Spinal cord (tissue), 10 donors: ENCODE measurements at places on chromosomes 3 and 15. TPM values are rescaled to one million over a fixed set of nuclear protein-coding genes. Genes with fewer than 3 reads are reported as not detected.

- no peak for DNase-seq
Observed at GRCh38 chr15:92682741-92683510, 27.4 kb upstream of the FAM174B start.

Gene ARPIN
- 16.1 TPM for total RNA-seq

DNA sequence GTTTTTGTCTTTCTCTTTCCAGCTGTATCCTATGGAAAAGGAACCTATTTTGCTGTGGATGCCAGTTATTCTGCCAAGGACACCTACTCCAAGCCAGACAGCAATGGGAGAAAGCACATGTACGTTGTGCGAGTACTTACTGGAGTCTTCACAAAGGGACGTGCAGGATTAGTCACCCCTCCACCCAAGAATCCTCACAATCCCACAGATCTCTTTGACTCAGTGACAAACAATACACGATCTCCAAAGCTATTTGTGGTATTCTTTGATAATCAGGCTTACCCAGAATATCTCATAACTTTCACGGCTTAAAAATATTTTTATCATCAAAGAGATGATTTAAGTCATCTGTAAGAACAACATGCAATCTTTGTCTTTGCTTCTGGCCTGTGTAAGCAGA lies 44.9 kb upstream of the PARP14 start:
- DNase-seq = no peak

DNA sequence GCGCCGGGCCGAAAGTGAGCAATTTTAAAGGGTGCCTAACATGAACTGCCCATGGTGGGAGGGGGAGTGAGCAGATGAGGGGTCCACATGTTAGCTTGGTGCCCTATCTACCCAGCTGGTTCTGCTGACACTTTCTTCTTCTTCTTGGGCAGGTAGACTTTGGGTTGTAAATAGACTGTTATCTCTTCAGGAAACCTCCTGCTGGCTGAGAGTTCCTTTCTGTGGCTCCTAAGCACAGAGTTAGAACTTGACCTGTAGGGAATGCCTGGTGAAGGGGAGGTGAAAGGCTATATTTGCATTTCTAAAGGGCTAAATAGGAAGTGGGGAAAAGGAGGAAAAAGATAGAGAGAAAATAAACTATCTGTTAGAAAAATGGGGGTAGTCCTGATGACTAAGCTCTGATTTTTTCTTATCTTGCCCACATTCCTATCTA lies 521.4 kb upstream of the TGFBR2 start:
- DNase-seq = no peak

- DNase-seq = no peak
Observed at GRCh38 chr15:93029214-93029835, 59.7 kb downstream of the RGMA start.

DNA sequence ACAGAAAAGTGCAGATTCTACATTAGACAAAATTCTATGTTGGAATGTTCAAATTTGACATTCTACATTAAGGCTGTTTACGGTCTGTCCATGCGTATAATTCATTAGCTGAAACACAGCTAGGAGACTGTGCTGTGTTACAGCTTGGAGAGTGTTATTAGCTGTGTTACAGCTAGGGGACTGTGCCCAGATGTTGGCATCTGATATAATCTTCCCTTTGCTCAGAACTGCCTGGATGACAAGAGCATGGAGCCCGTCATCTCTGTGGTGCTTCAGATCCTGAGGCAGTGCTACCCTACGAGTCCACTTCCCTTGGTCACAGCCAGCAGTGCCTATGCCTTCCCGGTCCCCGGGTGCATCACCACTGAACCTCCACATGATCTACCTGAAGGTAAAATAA lies 177.0 kb downstream of the AGBL1 start:
- no peak for DNase-seq

DNA sequence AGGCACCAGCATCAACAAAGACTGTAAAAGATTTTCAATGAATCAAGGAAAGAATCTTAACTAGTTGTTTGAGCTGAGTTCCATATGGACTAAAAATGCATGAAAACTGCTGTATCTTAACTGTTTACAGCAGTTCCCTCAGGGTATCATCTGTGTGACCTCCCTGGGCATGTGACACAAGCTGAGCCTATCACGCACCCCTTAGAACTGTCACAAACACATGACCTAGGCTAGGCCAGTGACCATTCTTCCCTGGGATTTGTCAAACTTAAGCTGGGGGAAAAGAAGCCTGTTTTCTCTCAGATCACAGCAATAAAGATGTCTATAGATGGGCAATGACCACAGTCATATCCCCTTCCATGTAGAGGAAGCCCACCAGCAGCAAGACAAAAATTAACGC lies 35.7 kb downstream of the IGF2BP2 start:
- DNase-seq = no peak

Gene IQCF5
- not detected for total RNA-seq

DNA sequence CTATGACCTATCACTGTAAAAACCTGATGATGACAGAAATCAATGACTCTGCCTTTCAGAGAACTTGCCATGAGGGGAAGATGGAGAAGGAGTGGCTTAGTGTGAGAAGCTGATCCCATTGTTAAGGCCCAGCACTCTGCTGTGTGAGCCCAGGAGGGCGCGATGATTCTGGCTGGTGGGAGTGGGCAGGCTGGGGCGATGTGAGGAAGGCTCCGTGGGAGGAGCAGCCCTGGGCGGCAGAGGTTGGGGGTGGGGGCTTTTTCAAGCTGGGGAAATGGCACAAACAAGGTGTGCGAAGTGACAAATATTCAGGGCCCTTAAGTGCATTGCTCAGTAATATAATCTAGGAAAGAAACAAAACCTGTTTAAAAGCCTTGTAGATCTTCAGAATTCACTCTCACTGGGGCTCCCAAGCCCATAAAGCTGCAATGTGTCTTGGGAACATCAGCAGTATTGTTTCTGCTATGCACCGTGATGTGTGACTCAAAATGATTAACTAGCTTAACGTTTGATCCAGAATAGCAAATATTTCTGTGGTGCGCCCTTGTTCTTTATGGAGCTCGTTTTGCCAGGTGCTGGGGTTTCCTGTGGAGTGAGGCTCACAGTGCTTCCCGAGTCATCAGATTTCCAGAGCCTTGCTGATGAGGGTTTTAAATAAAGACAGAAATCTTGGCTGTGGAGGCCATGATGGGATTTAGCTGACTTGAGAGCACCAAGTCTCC lies 141.0 kb downstream of the CHDH start:
- DNase-seq = no peak

DNA sequence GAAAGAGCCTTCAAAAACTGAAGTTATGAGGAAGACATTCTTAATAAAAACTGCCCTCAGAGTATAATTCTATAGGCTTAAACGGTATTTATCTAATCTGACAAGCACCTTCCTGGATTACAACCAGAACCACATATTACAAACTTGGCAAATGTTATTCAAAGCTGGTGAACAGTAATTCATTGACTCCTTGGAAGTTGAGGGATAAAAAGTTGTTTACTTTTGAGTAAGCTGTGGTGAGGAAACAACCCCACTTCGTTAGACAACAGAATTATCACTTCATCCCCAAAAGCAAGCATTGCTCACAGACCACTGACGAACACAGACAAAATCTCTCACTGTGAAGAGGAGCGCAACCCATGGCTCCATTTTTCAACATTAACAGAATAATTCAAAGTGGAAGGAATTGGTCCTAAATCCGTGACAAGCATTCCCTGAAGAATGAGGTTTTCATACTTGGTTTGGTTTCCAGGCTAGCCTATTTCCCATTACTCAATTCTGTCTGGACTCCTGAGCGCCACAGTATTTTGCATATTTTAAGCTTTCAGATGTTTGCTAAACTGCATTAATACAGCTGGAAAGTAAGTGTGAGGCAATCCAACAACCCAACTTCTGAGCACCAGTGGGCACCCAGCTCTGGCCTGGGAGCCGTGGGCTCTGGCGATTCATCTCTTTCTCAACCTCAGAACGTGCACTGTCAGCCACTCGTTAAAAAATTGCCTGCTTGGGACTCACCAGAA lies 32.7 kb downstream of the LRIG1 start:
- no peak for DNase-seq

DNA sequence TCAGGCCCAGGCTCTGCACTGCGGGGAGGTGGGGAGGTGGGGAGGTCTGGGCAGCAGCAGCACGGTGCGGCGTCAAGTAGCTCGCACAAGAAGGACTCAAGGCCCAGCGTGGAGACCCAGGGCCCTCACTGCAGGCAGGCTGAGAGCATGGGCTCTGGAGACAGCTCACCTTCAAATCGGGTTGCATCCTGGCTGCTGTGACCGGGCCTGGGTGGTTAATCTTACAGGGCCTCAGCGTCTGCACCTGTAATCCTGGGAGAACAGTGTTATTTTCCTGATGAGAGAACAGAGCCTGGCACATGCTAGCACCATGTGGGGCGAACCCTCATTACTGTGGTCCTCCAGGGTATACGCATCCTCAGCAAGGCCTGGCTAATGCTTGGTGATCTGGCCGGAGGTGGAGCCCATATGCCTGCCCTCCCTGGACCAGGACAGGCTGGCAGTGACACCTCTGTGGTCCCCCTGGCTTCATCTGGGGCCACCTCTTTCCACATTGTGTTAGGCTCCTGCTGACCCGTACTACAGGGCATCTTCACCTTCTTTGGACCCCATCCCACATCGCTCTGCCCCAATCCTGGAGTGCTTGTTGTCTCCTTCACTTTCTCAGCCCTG lies 55.5 kb downstream of the RGMA start:
- no peak for DNase-seq

DNA sequence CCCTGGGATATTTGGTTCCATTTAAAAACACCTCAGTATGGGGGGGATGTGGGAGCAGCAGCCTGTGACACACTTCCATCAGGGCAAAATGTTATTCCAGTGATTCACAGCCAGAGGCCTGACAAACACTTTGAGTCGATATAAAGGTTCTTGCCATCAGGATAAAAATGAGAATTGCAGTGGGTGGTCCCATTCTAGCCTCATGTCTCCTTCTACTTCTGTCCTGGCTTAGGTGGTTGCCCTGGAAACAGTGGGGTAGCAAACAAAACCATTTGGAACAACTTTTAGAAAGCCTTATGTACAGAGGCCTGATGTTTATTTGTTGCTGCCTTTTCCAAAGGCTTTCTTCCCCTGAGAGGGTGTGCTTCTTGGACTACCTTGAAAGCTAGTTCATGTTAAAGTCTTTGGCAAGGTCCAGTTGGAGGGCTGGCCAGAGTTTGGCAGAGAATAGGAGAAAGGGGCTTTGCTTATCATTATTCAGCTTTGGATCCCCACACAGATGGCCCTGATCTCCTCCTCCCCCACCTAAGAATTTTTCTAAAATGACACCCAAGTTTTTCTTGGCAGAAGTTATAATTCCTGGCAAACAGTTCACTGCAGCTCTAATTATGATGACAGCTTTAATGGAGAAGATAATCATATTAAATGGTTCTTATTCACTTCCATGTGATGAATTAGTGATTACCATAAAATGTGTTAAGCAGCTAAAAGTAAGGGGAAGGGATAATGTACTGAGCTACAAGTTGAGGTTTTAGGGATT lies 84.2 kb upstream of the ZNF280D start:
- peak; percentile 85 for DNase-seq
